ENCODE measurements at places on chromosomes 6 and 20.
A peak's percentile ranks its signal among the peaks of the same experiment; 100 is the strongest.

DNA sequence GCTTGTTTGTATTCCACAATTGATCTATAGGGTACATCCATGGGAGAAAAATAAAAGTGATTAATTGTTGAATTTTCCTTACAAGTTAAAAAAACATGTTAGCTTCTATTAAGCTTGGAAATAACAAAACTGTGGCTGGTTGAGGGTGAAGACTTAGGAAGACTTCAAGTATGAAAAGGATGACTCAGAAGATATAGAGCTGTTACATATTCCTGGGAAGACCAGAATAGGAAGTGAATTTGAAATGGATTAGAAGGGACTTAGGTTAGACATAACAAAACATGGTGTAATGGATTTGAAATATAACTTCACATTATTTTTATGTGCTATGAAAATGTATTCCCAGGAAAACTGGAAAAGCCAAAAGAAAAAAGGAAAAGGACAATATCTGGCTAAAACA, 732.2 kb downstream of the HDGFL1 start:
- DNase-seq: no peak

- DNase-seq: no peak
These were observed at the start of gene ME1 for GRCh38 chr6:83430611-83431544. ME1 (minus strand) TSS chr6:83431051; CDS start chr6:83430954, 97 bp downstream.

GRCh38 chr20:53642196-53643030, 48.8 kb upstream of the ZNF217 start:
- peak; percentile 17 for DNase-seq

- DNase-seq: peak; percentile 68
These were observed 58.5 kb upstream of the CEP85L start for GRCh38 chr6:118709859-118710350.

DNA sequence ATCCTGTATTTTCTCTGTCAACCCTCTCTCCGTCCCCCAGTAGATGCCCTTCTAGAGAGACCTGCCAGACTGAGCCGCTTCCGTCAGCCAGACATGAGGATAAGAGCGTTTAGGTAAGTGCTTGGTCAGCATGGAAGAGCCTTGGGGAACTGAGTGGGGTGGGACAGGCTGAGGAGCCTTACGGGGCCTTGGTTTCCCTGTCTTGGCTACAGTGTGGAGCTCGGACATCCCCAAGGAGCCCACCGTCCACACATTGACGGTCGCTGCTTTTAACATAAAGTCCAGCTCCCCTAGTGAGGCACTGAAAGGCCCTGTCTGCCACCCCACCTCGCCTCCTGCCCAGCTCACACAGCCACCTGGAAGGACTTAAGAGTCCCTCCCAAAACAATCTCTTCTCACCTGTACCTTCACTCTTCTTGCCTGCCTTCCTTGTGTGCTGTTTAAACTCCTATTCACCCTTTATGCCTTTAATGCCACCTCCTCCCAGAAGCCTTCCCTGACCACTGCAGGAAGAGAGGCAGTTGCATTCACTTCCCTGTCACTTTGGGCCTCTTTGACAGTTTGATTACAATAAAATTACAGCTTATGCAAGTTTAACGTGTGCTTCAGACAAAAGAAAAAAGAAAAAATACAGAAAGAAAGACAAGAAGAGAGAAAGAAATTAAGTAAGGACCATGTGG, 42.3 kb downstream of the PDYN start:
- no peak for DNase-seq

DNA sequence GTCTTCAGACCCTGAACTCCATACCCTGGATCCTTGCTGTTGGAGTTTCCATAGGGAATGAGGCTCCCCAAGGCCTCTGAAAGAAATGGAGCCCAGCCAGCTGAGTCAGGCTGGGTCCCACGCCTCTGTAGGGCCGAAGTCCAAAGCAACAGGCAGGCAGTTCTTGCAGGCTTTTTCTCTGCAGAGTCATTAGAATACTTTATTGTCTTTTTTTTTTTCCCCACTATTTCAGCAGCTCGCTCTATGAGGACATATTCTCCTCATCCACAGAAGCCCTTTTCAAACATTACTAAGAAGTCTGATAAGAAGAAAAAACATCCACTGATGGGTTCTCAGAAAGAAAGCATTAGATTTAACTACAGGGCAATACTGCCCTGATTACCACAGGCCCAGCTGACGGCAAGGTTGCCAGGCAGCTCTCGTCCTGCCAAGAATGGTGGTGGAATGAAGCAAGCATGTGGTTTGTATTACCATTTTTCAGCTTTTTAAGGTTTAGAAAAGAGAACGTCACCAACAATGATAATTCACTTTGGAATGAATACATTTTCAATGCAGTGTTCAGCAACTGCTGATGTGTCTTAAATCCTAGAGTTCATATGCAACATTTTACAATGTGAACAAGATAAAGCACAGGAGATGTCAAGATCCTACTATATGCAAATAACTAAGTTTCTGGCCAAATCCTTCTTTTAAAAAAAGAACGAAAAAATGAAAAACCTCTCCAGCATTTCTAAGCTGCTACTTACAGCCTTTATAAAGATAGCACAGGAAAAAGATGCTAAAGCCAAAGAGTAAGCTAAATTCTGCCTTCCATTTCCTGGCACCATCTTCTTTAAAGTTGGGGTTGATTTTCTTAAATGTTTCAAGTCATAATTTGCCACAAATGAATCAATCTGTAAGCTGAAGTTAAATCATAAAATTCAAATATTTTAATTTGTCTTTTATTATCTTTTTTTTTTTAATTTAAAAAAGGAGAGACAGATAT, 223.6 kb upstream of the CITED2 start:
- no peak for DNase-seq

GRCh38 chr6:129369737-129370136, 340.2 kb downstream of the ARHGAP18 start:
- no peak for DNase-seq

GRCh38 chr20:53080969-53081871, 109.1 kb downstream of the TSHZ2 start:
- no peak for DNase-seq

- DNase-seq: no peak
These were observed 225.7 kb downstream of the HAO1 start for GRCh38 chr20:7714549-7714948.

- no peak for DNase-seq
These were observed 66.6 kb downstream of the JARID2 start for GRCh38 chr6:15312500-15312899.

All from stimulated activated CD4-positive, alpha-beta T cell treated with anti-CD3 and anti-CD28 coated beads, Interleukin-15, amount 100 ng/mL, for 48 hours (primary cell).